ENCODE measurements at places on chromosomes 2 and 18.

GRCh38 chr2:10034333-10035052, 8.9 kb upstream of the KLF11 start:
- DNase-seq: no peak

GRCh38 chr18:74152857-74153256, 4.5 kb downstream of the TIMM21 start:
- DNase-seq: no peak

GRCh38 chr18:10558243-10558966, 32.6 kb downstream of the NAPG start:
- no peak for DNase-seq

DNA sequence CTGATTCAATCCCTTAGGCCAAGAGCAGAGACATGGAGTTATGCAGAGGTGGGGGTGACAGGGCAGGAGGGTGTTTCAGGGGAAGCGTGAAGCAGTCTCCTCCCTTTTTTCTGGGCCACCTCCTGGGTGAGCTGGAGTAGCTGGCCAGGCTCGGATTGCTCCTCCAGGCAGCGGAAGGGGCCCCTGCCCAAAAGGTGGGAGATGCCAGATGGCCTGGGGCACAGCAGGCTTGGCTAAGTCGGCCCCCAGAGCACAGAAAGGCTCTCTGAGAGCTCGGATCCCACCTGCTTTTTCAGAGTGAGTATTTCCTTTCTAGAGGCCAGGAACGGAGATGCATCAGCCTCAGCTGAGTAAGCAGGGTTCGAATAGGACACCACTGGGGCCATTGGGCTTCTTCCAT, 196.9 kb downstream of the ANKRD30B start:
- DNase-seq: no peak

DNA sequence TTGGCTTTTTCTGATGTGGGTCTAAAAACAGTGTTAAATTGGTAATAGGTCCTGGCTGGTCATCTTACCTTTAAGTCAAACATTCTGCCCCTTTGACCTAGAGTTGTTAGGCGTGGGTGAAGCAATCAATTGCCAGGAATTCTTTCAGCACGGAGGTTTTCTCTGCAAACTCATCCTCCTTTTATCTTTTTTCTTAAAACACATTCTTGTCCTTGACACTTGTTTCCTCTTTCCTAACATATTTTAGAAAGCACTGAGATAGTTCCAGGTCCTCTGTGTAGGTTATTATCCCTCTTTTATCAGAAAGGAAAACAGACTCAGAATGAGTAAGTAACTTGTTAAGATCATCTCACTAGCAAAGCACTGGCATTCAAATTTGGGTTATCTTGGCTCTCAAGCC, 18.6 kb upstream of the AP1S3 start:
- DNase-seq: no peak

Measured in retinal pigment epithelial cell (primary cell).